ENCODE measurements at places on chromosomes 3 and 15.
A peak's percentile ranks its signal among the peaks of the same experiment; 100 is the strongest.

DNA sequence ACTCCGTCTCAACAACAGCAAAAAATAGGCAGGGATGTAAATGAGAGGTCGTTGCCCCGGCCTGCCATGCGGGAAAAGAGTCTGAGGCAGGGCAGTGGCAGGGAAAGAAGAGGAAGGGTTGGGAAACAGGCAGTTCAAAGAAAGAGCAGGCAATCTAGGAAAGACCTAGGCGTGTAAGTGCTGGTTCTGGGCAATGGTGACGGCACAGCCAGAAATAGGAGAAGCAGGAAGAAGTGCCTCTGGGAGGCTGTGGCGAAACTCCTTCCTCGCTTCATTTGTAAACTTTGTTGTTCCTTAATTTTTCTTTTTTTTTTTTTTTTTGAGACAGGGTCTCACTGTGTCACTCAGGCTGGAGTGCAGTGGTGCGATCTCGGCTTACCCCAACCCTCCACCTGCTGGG is 4.3 kb downstream of the SLC51A start:
- peak; percentile 94 for DNase-seq

DNA sequence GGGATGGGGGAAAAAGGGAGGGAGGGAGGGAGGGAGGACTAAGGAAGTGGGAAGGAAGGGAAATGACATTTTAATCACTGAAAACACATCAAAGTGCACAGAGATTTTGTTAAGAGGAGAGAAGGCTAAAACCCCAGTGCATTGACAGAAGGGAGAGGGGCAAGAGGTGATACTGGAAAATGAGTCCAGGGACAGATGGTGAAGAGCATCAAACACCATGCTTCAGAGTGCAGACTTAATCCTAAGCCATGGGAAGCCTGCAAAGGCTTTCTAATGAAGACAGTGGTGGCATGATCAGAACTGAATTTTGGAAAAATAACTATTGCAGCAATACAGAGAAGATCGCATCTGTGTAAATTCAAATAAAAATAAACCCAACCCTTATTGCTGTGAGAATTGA is 41.8 kb downstream of the HGD start:
- DNase-seq, result no peak

- no peak for DNase-seq
These were observed 107.8 kb downstream of the ADAM10 start for GRCh38 chr15:58641660-58642059.

- peak; percentile 88 for DNase-seq
These were observed 52.6 kb downstream of the GTF2E1 start for GRCh38 chr3:120795017-120795648.

DNA sequence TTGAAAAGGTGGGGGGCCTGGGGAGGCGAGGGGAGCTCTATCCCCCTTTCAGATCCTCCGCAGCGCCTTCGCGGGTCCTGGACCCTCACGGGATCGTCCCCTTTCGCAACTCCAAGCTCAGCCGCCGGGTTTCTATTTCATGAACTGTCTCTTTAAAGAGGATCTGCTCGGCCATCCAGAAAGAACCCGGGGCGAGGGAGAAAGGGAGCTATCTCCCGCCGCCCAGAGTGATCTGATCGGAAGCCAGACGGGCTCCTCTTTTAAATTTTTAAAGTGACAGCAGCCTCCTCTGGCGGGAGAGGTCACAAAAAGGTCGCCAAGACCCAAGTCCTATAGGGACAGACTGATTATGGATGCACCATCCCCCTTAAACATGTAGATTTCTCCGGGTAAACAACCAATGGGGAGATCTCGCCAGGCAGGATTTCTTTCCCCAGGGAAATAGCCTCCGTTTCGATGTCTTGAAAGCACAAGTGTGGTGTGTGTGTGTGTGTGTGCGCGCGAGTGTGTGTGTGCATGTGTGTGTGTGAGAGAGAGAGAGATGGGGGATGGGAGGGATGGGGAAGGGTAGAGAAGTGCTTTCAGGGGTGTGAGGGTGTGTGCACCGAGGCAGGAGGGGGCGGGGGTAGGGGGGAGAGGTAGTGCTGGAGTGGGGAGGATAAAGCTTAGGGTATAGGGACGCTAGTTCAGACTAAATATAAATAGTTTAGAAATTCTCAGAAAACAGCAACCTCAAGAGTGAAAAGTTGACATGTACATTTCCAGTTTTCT is 516.1 kb downstream of the MECOM start:
- DNase-seq, result peak; percentile 40

DNA sequence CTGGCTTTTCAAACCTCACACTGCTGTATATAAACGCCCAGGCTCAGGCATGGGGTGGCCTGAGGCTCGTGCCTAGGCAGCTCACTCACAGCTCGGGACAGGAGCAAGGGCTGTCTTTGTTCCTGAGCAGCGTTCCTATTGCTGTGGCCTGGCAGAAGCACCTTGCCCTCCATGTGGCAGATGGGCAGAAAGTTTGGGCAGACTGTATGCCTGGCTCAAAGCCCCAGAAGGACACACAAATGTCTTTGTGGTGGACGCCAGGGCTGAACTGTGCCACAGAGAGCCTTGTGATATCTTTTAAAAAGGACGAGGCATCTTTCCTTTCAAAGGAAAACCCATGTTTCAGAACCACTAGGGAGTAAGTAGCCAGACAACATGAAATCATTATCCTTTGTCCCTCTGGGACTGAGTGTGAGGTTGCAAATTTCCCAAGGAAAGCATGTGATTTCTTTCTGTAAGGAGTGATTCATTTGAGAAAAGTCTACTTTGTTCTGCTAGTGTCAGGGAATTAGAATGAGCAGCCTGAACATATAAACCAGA is 29.3 kb upstream of the UBE2E1 start:
- DNase-seq, result peak; percentile 49

GRCh38 chr3:157121522-157121921 is 38.4 kb downstream of the CCNL1 start:
- no peak for DNase-seq

GRCh38 chr3:8757551-8758518 is 11.6 kb downstream of the OXTR start:
- no peak for DNase-seq

GRCh38 chr3:169289273-169289672 is 374.2 kb downstream of the MECOM start:
- no peak for DNase-seq

GRCh38 chr15:35260941-35261340 is 175.8 kb upstream of the NANOGP8 start:
- DNase-seq, result no peak

GRCh38 chr15:87672309-87673288 is 583.9 kb downstream of the NTRK3 start:
- peak; percentile 15 for DNase-seq

Data from suppressor macrophage treated with lipopolysaccharide for 4 hours (primary cell).